Sciatic nerve (tissue), 2 donors: ENCODE measurements at places on chromosomes 11 and 22. TPM values are rescaled to one million over a fixed set of nuclear protein-coding genes. Genes with fewer than 3 reads are reported as not detected.

ASPHD2 gene
- total RNA-seq = 1.2 TPM

LRP4 gene
- total RNA-seq = 29.3 TPM

INTS4 gene
- total RNA-seq = 49.1 TPM

OR8G1 gene
- not detected for total RNA-seq

ANGPTL5 gene
- total RNA-seq = 1.4 TPM

C11orf97 gene
- total RNA-seq = not detected

OR8D4 gene
- total RNA-seq = not detected
